HepG2 (cell line): ENCODE measurements at places on chromosomes 4 and X. TPM values are rescaled to one million over a fixed set of nuclear protein-coding genes. Genes with fewer than 3 reads are reported as not detected.

DNA sequence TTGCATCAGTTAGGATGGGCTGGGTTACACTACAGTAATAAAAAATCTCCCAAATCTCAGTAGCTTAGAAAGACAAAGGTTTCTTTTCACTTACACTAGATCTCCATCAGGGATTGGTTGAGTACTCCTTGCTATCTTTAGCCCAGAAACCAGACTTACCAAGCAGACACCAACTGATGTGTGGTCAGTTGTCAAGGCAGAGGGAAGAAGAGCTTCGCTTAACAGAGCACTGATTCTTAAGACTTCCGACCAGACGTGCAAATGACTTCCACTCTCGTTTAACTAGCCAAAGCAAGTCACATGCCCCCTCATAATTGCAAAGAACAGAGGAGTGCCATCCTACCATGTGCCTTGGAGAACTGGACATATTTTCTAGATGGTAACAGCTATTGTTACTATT, 5.7 kb upstream of the ZNF518B start:
- DNase-seq: no peak

- DNase-seq: no peak
Measured at GRCh38 chr4:2436761-2437474, 18.2 kb downstream of the CFAP99 start.

GRCh38 chr4:102761296-102761701, 531 bp upstream of the MANBA start:
- peak; percentile 17 for DNase-seq

- DNase-seq: no peak
Measured at GRCh38 chrX:154059729-154060245, 37.7 kb downstream of the MECP2 start.

DNA sequence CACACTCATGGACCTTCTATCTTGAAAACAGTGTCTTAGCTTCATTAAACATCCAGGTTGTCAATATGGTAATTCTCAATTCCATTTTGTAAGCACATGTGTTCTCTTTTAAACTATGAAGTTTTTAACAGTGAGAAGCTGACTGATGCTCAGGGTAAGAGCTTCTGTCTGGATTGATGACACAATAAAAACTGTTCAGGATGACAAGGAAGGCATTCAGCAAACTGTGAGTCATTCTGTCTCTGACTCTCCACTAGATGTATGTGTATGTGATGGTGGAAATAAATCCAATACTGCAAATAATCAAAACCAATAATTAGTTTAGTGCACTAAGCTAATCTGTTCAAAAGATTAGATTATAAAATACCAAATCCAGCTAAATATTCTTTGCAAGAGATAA, 115.3 kb upstream of the ARX start:
- no peak for DNase-seq

DNA sequence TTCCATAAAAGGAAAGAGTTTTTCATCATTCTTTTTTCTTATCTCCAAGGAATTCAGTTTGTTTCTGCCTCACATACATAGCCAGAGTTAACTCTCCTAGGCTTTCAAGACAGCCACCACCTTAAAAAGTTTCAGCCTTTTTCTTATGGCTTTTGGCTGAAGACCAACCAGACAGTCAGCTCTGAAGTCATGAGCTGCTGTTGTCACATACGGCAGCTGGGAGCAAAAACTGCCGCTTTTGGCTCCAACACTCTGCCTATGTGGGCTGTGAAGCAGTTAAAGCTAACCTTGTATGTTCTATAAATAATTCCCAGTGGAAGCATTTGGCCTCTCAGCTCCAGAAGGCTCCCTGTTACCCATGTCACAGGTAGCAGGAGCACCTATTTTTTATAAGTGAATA, 104.1 kb downstream of the KLHL4 start:
- no peak for DNase-seq

GRCh38 chr4:148061795-148062194, 329.9 kb downstream of the ARHGAP10 start:
- no peak for DNase-seq

DNA sequence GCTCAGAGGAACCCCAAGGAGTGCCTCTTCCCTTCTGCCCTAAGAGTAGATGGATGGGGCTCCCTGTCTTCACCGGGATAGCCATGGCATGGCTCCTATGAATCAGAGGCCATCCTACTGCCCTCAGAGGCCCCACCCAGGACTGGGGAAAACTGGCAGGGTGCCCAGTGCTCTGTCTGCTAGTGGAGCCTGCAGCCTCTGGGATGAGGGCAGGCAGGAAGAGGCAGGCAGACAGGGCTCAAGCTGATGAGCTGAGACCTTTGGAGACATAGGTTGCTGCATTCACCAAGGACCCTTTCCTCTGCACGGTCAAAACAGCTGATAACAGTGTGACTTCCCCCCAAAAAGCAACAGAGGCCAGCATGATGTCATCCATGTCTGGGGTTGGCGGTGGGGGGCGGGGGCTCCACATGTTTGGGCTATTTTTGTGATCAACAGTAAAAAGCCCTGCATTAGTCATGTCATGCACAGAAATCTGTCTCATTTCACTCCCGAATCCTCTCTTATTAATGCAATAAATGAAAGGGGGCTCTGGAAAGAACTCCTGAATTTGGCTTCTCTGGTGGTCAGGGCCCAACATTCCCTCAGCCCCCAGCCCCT, 207.6 kb upstream of the MAMLD1 start:
- no peak for DNase-seq

GRCh38 chr4:6449746-6450369, 22.6 kb downstream of the PPP2R2C start:
- DNase-seq: no peak

DNA sequence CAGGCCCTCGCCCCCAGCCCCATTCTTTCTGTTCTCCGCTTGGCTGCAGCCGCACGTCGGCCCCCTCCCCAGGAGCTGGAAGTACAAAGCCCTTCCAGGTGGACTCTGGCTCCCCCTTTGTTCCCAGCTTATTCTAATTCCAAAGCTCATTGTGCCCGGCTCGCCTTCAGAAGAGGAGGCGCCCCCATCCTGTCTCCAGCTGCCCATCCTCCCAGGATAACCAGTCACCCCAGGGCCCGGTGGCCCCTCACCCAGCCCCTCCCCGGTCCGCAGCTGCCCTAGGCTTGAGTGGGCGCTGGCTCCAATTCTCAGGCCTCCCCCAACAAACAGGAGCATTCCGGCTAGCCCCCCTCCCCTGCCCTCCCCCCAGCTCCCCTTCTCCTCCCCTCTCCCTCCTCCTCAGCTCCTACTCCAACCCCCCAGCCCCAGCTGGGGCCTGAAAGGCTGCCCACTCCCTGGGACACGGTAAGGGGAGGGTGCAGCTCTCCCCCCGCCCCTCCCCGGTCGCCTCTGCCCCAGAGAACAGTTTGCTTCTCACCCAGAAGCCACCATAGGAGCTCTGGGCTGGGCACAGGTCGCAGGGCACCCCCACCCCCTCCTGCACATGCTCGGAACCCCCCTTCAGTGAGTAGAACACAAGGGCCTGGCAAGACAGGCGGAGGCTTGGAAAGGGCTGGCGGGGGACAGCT, 3.1 kb upstream of the SLC6A8 start:
- peak; percentile 43 for DNase-seq

DNA sequence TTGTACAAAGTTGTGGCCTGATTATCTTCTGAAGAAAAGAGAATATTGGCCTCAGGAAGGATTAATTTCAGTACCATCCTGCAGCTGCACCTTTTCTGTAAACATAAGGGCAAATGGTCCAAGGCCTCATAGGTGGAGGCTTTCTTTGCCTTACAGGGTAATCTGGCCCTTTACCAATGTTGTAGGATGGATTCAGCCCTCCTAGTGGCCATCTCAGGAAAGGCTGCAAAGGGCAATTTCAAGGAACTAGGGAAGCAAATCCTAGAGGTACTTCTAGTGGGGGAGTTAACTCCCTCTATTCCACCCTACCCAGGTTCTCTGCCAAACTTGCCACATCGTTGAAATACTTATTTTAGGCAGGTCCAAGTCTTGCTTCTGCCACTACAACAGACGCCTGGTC, 57.6 kb downstream of the UGT2B11 start:
- peak; percentile 9 for DNase-seq

DNA sequence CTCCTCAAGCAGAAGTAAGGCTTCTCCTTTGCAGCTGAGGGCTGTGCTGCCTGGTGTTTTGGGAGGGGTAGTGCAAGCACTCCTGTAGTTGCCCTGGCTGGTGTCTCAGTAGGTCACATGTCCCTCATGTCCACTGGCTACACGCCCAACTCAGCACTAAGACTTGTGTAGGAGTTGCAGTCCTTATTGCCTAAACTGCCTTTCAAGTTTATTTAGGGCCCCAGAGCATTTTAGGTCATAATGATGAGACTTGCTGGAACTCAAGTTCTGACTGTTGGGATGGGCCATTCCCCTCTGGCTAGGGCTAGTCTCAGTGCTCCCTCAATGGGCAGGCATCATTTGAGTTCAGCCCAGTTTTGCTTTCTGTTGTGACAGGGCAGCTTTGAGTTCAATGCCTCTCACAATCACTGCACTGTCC, 44.1 kb downstream of the PPM1K start:
- DNase-seq: no peak

GRCh38 chr4:38803833-38804653, 548 bp downstream of the TLR1 start:
- no peak for DNase-seq

- DNase-seq: no peak
Measured at GRCh38 chr4:43253541-43253940, 361.0 kb downstream of the GRXCR1 start.

DNA sequence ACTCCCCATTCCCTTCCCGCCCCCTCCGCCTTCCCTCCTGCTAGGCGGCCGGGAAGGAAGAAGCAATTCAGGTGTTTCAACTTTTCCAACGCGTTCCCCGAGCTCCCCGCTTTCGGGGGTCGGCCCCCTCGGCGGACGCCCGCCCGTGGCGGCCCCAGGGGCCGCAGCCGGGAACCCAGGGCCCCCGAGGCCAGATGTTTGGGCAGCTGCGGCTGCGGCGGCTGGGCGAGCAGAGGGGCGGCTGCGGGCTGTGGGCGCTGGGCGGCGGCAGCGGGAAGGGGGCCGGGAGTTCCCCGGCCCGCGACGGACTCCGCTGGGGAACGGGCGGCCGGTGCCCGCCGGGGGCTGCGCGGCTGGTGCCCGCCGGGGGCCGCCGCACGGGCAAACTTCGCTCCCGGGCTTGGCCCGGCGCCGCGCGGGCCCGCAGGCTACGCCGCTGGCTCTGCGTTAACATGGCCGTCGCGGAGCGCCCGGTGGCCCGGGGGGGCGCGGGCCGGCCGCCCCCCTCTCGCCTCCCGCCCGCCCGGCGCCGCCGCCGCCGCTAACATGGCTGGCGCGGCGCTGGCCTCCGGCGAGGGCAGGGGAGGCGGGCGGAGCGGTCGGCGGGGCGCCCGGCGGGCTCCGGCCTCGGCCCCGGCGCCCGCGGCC, 510 bp downstream of the HMGB3 start:
- no peak for DNase-seq

DNA sequence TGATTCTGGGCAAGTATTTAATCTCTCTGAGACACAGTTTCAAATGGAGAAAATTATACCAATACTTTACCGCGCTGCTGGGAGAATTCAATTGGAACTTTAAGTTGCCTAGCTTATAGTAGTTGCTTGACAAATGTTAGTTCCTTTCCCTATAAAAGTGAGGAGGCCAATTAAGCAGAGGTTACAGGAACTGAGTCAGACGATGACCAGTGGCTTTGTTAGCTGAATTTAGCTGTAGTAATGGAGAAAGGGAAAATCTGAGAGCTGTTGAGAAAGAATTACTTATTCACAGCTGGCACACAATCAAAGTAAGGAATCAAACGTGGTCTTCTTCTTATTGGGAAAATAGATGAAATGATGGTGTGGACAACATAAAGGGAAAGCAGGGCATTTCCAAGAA, 29.6 kb downstream of the SMARCA1 start:
- no peak for DNase-seq

DNA sequence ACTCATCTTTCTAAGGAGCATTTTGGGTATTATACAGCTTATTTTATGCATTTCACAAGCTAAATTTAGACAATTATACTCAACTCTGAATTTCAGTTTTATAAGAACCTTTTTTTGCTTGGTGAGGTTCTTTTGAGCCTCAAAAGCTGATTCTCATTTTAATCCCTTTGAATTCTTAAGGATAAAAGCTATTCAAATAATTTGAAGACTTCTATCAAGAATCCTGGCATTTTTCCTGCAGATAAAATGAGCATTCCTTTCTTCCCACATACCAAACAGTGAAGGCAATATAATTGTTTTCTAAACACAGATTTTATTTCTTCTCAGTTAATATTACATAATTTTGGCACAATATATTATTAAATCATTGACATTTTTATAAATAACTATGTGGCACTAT, 118.4 kb upstream of the GPM6A start:
- DNase-seq: no peak

- no peak for DNase-seq
Measured at GRCh38 chr4:10898072-10898471, 213.5 kb upstream of the CLNK start.

DNA sequence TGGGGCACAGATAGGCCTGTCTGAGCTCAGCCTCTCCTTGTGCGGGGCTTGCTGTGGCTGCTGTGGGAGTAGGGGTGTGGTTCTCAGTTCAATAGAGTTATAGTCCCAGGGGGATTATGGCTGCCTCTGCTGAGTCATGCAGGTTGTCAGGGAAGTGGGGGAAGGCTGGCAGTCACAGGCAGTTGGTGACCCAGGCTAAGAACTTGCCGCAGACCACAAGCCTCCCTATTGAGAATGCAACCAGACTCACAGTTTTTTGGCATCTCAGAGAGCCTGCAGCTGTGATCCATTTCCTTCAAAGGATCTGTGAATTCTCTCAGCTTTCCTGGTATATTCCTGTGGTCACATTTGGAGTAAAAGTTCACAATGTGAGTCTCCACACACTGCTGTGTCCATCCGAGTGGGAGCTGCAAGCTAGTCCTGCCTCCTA, 364.9 kb downstream of the ZNF674 start:
- peak; percentile 2 for DNase-seq

Gene NDNF
- not detected in 2 replicates for total RNA-seq

DNA sequence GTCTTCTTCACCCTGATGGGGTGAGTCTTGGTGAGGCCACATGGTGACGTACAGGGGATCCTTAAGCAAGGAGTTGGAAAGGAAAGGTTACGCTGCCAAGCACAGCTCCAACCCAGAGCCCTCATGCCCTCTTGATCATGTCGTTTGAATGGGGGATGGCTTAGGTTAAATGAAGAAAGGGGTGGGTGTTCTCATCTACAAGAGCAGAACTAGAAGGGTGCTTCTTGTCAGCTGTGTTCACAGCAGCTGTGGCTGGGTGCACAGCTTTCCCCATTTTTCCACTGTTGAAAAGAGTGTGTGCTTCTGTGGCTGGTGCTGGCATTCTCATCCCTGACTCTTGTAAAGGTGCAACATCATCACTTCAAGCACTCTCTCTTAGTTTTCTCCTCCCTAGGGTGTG, 15.5 kb upstream of the SCRG1 start:
- no peak for DNase-seq

GRCh38 chrX:5857232-5857631, 371.4 kb downstream of the NLGN4X start:
- no peak for DNase-seq

- DNase-seq: no peak
Measured at GRCh38 chr4:112173593-112174558, 28.6 kb downstream of the FAM241A start.

DNA sequence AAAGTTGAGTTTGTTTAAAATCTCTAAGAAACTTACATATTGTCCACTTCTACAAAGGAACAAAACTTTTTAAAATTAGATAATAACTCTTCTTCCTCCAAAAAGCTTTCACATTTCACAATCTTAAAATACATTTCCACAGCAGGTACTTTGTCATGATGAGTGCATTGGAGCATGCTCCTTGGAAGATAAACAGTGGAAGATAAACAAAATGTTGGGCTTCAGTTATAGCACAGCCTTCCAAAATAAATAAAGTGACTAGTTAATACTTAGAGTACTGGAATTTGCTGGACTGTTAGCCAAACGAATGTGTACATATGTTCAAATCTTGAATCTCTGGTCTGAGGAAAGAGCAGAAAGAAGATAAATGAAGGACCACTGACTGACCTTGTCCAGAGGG, 54.9 kb upstream of the PDE5A start:
- no peak for DNase-seq
